CD4-positive, alpha-beta T cell treated with Interleukin-15 for 1 hour (primary cell): ENCODE measurements at places on chromosomes 16 and 17.

- DNase-seq = no peak
These were observed 514 bp downstream of the UBFD1 start for GRCh38 chr16:23557779-23558702.

DNA sequence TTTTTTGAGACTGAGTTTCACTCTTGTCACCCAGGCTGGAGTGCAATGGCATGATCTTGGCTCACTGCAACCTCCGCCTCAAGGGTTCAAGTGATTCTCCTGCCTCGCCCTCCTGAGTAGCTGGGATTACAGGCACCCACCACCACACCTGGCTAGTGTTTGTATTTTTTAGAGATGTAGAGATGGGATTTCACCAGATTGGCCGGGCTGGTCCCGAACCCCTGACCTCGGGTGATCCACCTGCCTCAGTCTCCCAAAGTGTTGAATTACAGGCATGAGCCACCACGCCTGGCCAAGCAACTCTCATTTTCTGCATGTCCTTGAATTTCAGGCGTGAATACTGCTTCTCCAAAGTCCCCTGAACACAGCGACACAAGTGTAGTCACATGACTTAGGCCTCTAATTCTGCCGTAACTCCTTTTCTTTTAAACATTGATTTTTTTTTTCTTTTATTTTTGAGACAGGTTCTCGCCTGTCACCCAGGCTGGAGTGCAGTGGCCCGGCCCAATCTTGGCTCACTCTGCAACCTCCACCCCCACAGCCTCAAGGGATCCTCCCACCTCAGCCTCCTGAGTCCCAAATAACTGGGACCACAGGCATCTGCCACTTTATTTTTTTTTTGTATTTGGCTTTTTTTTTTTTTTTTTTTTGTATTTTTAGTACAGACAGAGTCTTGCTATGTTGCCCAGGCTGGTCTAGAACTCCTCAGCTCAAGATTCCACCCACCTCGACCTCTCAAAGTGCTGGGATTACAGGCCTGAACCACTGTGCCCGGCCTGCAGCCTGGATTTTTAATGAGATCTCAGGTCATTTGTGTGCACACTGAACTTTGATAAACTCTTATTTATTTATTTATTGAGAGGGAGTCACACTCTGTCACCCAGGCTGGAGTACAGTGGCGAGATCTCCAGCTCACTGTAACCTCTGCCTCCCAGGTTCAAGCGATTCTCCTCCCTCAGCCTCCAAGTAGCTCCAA is 124.6 kb downstream of the KCNJ18 start:
- DNase-seq = no peak

DNA sequence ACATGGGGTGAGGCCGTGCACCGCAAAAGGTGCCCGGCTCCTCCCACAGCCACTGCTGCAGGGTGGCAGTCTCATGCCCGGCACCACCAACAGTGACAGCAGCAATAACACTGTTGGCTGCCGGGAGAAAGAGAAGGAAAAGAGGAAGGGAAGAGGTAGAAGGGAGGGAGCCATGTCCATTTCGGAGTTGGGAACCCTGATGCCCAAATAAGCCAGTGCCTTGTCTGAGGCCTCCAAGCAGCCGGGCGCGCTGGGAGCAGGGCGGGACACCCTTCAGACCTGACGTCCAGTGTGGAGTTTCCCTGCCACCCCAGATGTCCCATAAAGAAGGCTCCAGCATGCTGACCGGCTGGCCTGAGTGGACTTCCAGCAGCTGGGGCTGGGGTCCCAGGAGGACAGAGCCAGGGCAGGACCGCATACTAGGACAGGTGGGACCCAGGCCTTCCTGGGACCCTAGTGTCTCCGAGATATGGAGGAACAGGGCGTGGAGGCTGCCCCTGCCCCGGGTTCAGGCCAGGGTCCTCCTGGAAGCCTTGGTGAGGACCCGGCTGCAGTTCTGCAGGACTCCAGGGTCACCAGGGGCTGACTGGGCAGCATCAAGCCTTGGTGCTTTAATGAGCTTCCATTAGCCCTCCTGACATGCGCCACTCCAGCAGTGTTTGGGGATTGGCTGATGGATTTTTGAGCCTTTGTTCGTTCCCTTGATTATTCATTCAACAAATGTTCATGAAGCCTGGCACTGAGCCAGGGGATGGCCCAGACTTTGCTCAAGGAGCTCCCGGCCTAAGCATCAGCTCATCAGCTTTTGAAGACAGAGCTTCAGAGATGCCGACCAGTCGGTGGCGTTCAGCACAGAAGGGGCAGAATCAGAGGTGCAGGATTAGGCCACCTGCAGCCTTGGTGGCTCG is 223.6 kb upstream of the CIBAR2 start:
- DNase-seq = no peak

- no peak for DNase-seq
These were observed 1245.8 kb downstream of the CDH11 start for GRCh38 chr16:63876103-63876502.

DNA sequence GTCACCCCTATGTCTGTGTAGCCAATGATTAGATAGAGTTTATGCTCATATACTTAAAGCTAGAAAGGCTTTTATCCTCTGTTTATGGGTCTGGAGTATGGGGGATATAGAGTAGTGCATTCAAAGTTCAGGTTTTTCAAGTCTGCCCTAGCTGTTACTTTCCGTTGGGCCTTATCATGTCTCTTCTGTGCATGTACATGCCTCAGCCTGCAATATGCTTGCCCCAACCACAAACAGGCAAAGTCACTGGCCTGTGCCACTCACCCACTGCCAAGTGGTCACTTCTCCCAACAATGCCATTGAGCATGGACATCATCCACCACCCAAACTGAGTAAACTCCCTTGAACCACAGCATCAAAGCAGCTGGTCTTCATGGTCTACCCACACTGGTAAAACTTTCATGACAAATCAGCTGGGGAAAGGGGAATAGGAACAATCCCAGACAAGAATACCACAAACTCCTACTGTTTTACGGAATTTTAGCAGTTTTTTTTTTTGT is 70.3 kb upstream of the C17orf78 start:
- DNase-seq = no peak

DNA sequence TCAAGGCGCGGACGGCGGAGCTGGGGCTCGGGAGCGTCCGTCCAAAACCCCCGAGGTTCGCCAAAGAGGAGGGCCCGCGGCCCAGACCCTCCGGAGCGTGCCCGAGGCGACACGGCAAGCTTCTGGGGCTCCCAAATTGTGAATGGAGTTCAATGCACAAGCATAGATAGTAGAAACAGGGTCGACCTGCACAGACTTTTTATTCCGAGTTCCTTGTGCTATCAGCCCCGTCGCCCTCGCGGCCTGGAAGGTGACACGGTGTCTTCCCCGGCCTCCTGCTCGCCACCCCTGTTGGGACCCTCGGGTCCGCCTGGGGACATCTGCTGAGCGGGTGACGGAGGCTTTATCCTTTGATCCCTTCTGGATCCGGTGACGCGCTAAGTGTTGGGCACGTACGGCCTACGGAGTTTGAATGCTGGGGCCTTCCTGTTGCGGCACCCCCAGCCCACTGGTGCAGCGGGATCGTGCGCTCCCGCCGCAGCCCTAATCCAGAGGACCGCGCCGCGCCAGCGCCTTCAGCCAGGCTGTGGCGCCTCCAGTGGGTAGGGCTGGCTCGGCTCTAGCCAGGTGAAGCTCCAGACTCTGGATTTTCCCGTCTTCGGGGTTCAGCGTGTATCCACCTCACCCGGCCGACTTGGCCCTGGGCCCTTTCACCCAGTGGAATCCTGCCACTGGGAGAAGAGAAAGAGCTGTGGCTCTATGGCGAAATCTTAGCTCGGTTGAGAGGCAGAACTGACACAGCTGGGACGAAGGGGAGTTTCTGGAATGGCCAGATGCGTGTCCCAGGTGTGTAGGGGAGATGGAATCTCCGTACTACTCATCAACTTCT is 17.0 kb upstream of the NTN1 start:
- DNase-seq = no peak

DNA sequence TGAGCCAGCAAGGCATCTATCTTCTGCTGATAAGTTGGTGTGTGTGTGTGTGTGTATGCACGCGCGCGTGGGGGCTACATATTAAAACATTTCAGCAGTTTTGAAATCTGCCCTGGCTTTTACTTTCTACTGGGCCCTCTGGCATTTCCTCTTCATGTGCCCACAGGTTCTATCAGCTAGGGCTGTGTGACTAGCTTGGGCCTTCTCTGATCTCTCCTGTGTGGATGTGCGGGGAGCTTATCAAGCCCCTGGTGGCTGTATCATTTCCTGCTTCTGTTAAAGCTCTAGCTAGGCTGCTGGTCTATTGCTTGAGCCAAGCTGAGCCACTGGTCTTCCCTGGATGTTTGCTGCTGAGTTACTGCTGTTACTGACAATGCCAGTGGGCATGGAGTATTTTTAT is 132.5 kb downstream of the AATF start:
- DNase-seq = no peak

GRCh38 chr17:78226055-78226758 is 5.2 kb upstream of the TMEM235 start:
- no peak for DNase-seq

GRCh38 chr17:7004398-7005253 is 7.8 kb upstream of the RNASEK start:
- DNase-seq = no peak

DNA sequence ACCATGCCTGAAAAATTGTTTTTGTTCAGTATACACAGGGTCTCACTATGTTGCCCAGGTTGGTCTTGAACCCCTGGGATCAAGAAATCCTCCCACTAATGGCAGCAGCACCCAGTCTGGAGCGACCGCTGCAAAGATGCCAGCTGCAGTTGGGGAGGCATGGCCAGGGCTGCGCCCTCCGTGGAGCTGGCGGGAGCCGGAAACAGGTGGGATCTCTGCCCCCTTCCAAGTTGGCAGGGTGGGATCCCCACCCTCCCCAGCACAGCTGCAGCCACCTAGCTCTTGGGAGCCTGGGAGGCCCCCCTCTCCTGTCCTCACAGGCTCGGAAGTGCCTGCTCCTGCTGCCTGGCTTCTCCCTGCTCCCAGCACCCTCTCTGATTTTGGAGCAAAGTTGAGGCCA is 176.8 kb downstream of the ZNF423 start:
- no peak for DNase-seq

GRCh38 chr17:49190932-49191331 is 19.4 kb downstream of the GNGT2 start:
- DNase-seq = no peak
